Stomach (tissue), 19 donors: ENCODE measurements at places on chromosomes 7 and 10. TPM values are rescaled to one million over a fixed set of nuclear protein-coding genes. Genes with fewer than 3 reads are reported as not detected.

- H3K4me3 ChIP-seq = no peak overlapping the region
- no peak overlapping the region for H3K27ac ChIP-seq
- peaks cover 58% of the 10 kb centered on the region for H3K27me3 ChIP-seq
Observed at GRCh38 chr7:49771427-49772176, 1.8 kb upstream of the VWC2 start.

- no peaks in the 10 kb centered on the region for H3K4me1 ChIP-seq
- DNase-seq = no peak
- H3K4me3 ChIP-seq = no peak overlapping the region
- no peaks in the 10 kb centered on the region for H3K36me3 ChIP-seq
Observed at GRCh38 chr10:27717224-27717623, 28.4 kb downstream of the MKX start.

LRGUK gene
- total RNA-seq = 4.1 TPM

ADAMTS14 gene
- 7.0 TPM for total RNA-seq

UCN3 gene
- total RNA-seq = not detected

TMEM178B gene
- total RNA-seq = under 0.01 TPM
